Gastrocnemius medialis (tissue), 4 donors: ENCODE measurements at places on chromosomes 5 and 9.

GRCh38 chr5:172721455-172722326, 49.3 kb downstream of the DUSP1 start:
- no peak for DNase-seq

DNA sequence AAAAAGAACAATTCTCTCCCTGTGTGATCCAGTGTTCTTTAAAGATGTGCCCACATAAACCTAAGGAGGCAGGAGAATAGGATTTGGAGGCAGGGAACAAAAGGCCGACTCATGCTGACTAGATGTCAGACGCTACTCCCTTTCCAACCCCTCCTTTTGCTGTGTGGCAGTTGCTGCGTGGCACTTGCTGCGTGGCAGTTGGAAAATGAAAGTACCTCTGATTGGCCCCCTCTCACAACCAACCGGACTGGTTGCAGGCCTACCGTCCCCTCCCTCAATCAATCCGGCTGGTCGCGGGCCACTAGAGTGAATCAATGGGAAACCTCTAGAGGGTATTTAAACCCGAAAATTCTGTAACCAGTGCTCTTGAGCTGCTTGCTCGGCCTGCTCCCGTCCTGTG, 551.0 kb downstream of the KIF4B start:
- DNase-seq, result no peak

DNA sequence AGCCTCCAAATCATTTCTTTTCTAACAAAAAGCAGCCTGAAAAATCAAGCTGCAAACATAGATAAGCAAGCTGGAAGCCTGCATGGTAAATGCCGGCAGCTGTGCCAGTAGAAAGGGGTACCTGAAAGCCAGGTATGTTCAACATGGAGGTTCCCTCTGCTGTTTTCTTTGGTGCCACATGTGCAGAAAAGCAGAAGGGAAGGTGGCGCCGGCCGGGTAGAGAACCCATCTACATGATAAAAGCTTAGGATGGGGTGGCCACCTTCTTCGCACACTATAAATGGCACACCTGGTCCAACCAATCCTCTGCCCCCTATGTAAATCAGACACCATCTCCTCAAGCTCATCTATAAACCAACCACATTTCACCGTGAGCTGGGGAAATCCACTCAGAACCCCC, 268.9 kb upstream of the IRX2 start:
- DNase-seq, result no peak

DNA sequence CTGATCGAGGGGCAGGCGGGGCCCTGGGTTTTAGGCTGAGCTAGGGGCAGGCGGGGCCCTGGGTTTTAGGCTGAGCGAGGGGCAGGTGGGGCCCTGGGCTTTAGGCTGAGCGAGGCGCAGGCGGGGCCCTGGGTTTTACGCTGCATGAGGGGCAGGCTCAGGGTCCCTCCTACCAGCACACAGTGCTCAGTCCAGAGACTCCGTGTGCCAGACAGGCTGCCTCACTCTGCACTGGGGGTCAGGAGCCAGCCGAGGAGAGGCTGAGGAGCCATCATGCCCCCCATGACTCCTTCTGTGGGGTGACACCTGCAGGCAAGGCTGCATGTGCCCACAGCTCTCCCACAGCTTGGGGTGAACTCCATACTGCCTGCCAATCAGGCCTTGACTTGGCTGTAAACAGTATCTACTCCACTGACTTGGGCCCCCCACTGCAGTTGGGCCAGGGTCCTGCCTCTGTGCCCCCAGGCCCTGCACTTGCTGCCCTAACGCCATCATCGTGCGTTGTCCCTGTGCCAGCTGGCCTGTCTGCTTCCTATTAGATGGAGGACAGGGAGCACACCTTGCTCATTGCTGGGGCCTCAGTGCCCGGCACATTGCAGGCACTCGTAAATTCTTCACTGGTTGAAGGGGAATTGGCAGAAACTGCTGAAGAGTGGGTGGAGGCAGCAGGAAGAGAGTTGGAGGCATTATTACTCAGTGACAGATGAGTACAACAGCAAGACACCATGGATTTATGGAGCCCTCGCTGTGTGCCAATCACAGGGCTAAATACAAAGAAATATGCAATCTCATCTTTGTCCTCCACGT, 78.6 kb downstream of the AMBP start:
- DNase-seq, result no peak

DNA sequence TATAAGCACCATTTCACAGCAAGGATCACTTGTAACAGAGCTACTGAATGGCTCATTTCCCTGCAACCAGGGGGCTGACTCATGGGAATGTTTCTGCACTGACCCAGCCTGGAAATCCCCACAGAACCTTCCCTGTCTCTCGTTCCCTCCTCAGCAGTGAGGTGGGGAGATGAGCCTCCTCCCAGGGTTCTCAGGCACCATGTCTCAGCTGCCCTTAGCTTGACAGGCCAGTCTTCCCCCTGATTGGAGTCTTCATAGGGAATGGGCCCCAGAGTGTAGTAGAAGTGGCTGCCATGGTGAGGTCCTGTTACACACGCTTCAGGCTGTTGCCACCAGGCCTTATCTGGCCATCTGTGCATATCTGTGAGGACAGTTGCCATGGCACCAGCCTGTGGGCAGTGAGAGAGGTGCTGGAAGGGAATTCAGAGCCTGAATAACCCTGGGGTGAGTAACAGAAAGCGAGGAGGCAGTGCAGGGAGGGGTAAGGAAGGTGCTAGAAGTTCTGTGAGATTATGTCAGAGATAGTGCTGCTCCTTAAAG, 324.4 kb downstream of the ENC1 start:
- no peak for DNase-seq

DNA sequence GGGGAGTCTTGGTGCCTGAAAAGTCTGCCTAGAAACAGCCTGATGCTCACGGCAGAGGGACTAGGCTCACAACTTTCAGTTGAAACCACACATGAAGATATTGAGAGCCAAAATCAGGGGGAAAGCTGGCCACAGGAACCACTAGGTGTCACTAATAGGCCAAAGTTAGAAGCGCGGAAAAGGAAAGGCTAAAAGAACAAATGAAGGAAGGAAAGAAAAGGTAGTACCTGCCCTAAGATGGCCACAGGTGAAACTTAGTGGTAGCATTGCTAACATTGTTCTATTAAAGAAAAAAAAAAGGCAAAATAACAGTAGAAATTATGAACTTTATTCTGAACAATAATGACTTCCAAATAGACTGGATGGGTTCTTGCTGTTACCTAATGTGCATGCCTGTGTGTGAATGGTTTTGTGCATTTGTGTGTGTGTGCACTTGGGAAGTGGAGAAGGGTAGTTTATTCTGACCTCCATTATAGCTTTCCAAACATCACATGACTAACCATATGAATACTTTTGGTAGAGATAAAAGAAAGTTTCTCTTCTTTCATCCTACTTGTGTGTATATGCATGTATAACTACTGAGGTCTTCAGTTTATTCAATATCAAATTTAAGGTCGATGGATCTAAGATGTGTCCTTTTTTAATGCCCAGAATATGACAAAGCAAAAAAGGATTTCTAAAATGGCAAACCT, 2.1 kb upstream of the RFESD start:
- DNase-seq, result peak; percentile 58
